ENCODE measurements at places on chromosomes 5 and 9.
A peak's percentile ranks its signal among the peaks of the same experiment; 100 is the strongest.

- peak; percentile 63 for DNase-seq
- H3K27me3 ChIP-seq = peaks cover 2% of the 10 kb centered on the region
- H3K27ac ChIP-seq = peak overlapping the region; percentile 97
- no peaks in the 10 kb centered on the region for H3K36me3 ChIP-seq
Observed at GRCh38 chr5:134525683-134526482, 413 bp downstream of the JADE2 start.

GRCh38 chr5:138955671-138956295, 80.6 kb upstream of the LRRTM2 start:
- no peak for DNase-seq
- no peak overlapping the region for H3K27ac ChIP-seq
- H3K4me3 ChIP-seq = no peak overlapping the region
- peaks cover 16% of the 10 kb centered on the region for H3K4me1 ChIP-seq

DNA sequence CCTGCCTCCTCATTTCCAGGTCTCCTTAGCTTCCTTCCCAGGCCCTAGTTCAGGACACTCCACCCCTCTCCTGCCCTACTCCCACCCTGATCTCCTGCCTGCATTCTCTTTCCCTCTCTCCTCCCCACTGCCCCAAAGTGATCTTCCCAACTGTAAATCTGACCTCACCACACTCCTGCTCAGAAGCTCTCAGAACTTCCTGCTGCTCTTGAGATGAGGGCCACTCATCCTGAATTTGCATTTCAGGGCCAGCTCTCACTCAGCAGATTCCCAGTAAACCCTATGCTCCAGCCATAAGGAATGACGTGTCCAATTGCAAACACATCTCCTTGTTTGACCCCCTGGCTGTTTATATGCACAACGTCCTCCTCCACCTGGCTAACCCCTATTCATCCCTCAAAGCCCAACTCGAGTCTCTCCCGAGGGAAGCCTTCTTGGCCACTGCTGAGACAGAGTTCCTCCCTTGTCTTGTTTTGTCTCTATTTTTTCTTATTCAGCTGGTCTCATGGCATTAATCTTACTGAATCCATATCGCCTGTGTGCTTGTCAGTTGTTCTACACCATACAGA, 95.0 kb downstream of the NSG2 start:
- H3K27me3 ChIP-seq = no peaks in the 10 kb centered on the region
- no peak for DNase-seq
- no peaks in the 10 kb centered on the region for H3K36me3 ChIP-seq
- no peak overlapping the region for H3K4me3 ChIP-seq
- no peaks in the 10 kb centered on the region for H3K4me1 ChIP-seq
- no peak overlapping the region for H3K27ac ChIP-seq

DNA sequence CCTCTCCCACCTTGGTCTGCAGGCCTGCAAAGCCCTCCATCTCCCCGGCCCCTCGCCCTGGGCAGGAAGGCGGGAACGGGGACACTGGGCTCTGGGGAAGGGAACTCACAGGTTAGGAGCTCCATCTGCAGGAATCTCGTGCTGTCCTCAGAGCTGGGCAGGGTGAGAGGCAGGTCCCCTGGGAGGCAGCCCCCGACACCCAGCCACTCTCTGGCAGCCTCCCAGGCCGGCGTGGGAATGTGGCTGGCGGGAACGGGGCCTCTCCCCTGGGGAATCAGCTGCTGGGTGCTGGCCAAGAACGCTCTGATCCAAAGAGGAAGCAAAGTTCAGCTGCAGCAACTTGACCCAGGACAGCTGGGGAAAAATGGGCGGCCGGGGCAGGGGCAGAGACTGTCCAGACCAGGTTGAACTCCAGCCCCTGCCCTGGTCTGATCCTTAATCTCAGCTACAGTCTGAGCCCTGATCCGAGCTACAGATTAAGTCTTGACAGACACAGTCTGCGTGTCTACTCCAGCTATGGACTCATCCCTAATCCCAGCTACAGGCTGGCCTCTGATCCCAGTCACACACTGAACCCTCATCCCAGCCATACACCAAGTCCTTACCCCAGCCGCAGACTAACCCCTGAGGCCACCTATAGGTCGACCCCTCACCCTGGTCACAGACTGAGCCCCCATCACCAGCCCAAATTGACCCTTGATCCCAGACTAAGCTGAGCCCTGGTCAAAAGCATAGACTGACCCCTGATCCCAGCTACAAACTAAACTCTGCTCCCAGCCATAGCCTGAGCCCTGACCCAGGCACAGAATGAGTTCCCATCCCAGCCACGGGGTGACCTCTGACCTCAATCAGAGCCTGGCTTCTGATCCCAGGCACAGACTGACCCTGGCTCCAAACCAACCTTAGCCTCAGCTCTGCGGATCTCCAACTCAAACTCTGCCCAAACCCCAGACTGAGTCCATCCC, 37.3 kb upstream of the EGFL7 start:
- no peaks in the 10 kb centered on the region for H3K36me3 ChIP-seq
- H3K4me3 ChIP-seq = no peak overlapping the region
- H3K27ac ChIP-seq = no peak overlapping the region
- no peak for DNase-seq
- H3K4me1 ChIP-seq = peaks cover 2% of the 10 kb centered on the region
- peaks cover 6% of the 10 kb centered on the region for H3K27me3 ChIP-seq

DNA sequence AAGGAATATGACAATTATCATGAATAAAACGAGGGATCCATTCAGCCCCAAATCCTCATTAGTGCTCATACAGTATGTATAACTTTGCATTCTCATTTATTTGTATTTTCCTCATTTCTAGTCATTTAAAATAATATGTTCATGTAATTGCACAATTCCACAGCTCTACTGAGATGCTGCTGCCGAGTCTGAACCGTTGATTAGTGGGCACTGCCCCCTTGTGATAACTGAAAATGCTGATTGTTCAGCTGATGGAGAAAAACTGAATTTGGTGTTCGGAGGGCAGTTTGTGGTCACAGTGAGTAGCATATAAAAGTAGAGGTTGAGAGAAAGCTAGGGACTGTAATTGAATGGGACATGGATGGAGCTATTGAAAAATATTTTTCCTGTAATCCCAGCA, 12.2 kb upstream of the GPR151 start:
- H3K27ac ChIP-seq = no peak overlapping the region
- no peaks in the 10 kb centered on the region for H3K27me3 ChIP-seq
- no peak for DNase-seq
- H3K4me1 ChIP-seq = no peaks in the 10 kb centered on the region

GRCh38 chr9:109972026-109972882, 192.3 kb downstream of the PALM2AKAP2 start:
- no peak for DNase-seq
- H3K27me3 ChIP-seq = no peaks in the 10 kb centered on the region
- no peak overlapping the region for H3K4me3 ChIP-seq
- H3K4me1 ChIP-seq = peaks cover 78% of the 10 kb centered on the region
- peak overlapping the region; percentile 21 for H3K27ac ChIP-seq
- H3K36me3 ChIP-seq = no peaks in the 10 kb centered on the region

GRCh38 chr9:2771661-2772060, 54.4 kb downstream of the KCNV2 start:
- H3K4me1 ChIP-seq = no peaks in the 10 kb centered on the region
- no peak overlapping the region for H3K27ac ChIP-seq
- H3K4me3 ChIP-seq = no peak overlapping the region
- DNase-seq = no peak
- no peaks in the 10 kb centered on the region for H3K27me3 ChIP-seq

GRCh38 chr9:117435630-117436261, 20.9 kb upstream of the ASTN2 start:
- H3K27ac ChIP-seq = no peak overlapping the region
- H3K36me3 ChIP-seq = no peaks in the 10 kb centered on the region
- no peak overlapping the region for H3K4me3 ChIP-seq
- DNase-seq = no peak

DNA sequence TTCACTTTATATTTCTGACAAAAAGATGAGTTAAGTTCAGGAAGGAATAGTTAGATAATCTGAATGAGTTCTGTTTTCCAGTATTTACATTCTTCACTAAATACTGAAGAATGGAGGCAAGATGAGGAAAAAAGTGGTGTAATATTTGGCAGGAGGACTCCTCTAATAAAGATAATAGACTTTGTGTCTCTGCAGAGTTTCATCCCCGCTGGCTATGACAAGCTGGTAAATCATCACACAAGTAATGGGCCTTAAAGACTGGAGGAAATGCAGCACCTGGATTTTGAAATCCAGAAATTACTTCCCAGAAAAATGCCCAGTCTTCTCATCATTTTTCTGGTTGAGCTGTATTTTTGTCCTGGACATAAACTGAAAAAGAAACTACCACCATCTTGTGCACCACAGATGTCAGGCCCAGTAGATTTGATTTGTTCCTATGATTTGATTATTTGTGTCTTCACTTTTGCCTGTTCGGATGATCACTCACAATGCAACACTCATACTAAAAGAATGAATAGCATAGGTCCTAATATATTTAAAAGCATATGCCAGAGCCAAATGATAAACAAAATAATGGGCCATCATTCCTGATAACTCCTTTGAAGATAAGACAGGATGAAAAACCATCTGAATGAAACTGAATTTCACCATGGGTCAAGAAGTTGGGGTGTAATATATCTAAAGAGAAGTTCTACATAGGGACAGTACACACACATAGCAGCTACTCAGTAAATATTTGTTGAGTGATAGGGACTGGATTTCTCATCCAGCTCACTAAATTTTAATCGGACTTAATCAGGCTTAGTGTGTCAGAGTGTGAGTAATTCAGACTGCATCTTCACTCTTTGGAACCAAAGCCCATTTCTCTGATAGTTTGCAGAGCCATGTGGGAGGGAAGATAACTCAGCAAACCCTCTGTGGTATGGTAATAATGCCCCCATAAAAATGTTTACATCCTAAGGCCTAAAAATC, 200.5 kb downstream of the HINT1 start:
- no peak overlapping the region for H3K27ac ChIP-seq
- H3K4me3 ChIP-seq = no peak overlapping the region
- H3K4me1 ChIP-seq = no peaks in the 10 kb centered on the region

GRCh38 chr5:38648703-38649291, 92.4 kb upstream of the LIFR start:
- H3K27me3 ChIP-seq = peaks cover 15% of the 10 kb centered on the region
- no peak for DNase-seq
- H3K36me3 ChIP-seq = no peaks in the 10 kb centered on the region
- no peak overlapping the region for H3K4me3 ChIP-seq

DNA sequence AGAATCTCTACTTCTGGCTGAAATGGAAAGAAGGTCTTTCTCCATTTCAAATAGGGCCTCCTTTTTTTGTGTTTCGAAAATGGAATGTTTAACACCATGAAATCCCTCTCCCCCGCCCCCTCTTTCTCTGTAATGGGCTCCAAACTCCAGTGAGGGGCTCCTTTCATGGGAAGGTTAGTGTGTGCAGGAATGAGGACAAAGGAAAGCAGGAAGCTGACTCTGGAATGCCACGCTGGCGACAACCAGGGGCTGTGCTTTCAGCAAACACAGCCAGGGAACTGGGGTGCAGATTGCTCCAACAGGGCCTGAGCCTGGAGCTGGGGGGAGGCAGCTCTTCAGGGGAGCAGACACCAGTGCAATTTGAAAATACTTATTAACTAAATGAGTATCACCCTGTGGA, 82.8 kb downstream of the CRB2 start:
- no peaks in the 10 kb centered on the region for H3K4me1 ChIP-seq
- no peak for DNase-seq
- no peak overlapping the region for H3K4me3 ChIP-seq
- no peak overlapping the region for H3K27ac ChIP-seq
- peaks cover 9% of the 10 kb centered on the region for H3K36me3 ChIP-seq
- no peaks in the 10 kb centered on the region for H3K27me3 ChIP-seq

DNA sequence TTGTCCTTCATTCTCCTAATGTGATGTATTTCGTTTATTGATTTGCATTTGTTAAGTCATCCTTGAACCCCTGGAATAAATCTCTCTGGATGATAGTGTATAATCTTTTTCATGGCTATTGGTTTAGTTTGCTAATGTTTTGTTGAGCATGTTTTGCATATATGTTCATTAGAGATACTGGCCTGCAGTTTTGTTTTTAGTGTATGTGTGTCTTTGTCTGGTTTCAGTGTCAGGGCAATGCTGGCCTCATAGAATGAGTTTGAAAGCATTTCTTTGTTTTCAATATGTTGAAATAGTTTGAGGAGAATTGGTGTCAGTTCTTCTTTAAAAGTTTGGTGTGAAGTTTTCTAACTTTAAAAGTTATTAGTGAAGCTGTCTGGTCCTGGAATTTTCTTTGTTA, 149.6 kb upstream of the ATP10B start:
- H3K27me3 ChIP-seq = no peaks in the 10 kb centered on the region
- H3K4me1 ChIP-seq = no peaks in the 10 kb centered on the region
- no peak overlapping the region for H3K4me3 ChIP-seq
- H3K36me3 ChIP-seq = no peaks in the 10 kb centered on the region
- no peak for DNase-seq

Data from activated naive CD8-positive, alpha-beta T cell treated with anti-CD3 and anti-CD28 coated beads, Interleukin-2, amount 50 U/mL, for 24 hours (primary cell).